Putamen (tissue), 1 donor: ENCODE measurements at places on chromosomes 12 and 14.

GRCh38 chr14:59241121-59241520 is 52.7 kb downstream of the DAAM1 start:
- no peak for DNase-seq

GRCh38 chr12:40622246-40622838 is 69.9 kb upstream of the CNTN1 start:
- peak; percentile 23 for DNase-seq

GRCh38 chr14:69803753-69804152 is 6.7 kb upstream of the SLC10A1 start:
- DNase-seq: no peak

DNA sequence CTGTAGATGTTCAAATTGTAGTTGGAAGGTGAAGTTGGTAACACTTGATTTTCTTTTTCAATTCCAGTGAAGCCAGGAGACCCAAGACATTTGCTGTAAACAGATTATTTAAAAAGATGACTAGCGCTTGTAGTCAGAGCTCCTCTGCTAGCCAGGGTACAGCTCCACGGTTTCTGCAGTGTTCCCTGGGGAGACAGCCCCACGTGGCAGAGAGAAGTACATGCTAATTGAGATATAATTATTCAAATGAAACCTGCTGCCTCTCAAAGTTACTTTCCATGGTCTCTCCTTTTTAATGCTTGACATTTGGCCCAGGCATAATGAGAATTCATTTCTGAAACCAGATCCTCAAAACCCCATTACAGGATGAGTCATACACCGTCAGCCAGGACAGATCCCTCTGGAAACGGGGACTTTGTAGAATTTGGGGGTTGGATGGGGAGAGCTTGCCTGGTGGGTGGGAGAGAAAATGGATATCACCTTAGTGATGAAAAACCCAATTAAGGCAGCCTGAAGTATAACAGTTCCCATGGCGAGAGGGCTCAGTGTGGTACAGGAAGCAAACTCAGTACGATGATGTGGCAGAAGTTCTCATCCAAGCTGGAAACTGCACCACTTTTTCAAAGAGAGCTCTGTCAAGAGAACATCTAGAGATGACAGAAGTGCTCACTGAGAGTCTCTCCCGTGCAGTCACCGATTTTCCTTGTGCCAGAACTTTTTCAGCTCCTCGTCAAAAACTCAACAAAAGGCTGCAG is 637.7 kb upstream of the TMEM132C start:
- peak; percentile 37 for DNase-seq

GRCh38 chr12:53057816-53058500 is 8.1 kb downstream of the TNS2 start:
- no peak for DNase-seq

GRCh38 chr14:91585856-91586255 is 75.7 kb upstream of the PPP4R3A start:
- no peak for DNase-seq

DNA sequence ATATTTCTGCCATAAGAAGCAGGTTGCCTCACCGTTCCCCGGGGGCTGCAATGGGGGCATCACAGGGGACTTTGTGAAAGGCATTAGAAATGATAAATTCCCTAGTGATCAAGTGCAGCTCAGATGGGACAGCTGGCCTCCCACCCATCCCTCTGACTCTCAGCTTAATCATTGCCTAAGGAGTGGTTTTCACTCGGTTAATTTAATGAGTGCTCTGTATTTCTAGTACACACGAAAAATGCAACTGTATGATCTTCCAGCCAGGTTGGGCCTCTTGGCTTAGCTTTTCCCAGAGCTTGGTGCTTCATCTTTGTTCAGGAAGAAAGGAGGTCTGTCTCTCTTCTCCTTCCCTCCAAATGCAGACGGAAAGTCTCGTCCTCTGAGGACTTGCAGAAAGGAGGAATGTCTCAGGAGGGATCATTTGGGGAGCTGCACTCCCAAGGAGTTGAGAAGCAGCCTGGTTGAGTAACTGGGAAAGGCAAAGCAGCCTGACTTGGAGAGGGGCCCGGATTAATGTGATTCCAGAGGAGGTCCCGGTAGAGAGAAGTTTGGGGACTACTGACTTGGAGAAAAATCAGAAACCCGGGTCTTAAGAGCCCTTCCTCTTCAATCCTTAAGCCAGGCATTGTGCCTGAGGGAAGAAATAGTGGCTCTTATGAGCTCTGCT is 7.2 kb downstream of the CD9 start:
- no peak for DNase-seq

DNA sequence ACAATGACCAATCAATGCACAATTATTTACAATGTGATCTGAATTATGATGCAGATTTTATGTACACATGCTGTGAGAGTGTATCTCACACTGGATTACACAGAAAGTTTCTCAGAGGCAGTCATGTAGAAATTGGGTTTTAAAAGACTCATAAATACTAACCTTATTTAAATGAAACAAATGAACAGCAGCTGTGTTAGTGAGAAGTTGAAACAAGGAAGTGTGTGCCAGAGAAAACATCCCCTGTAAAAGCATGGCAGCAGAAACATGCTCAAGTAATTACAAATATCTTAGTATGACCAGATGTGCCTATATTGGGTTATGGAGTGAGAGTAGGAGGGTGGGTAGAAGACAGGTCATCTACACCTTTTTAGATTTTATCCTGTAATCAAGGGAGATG is 723.7 kb downstream of the C12orf50 start:
- DNase-seq: no peak

DNA sequence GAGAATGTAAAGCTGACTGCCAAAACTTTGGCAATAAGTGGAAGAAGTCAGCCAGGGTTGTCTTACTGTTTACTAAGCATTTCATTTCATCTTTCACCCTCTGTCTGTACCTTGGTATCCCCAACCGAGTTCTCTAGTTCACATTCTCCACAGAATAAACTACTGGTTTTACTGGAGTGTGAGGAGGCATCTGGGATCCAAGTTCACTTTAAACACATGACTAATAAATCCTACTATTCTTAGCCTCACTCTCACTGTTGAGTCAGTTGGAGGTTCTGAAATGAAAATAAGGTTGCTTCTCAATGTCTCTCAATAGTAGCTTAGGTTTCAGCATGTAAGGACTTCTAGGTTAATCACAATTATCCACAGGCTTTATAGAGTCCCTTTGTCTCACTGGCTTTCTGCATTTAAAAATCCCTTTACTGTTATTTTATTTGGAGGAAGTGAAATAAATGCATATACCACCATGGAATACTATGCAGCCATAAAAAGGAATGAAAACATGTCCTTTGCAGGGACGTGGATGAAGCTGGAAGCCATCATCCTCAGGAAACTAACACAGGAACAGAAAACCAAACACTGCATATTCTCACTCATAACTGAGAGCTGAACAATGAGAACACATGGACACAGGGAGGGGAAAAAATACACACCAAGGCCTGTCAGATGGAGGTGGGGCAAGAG is 95.8 kb downstream of the EPS8 start:
- DNase-seq: no peak

- no peak for DNase-seq
These were observed 2.7 kb downstream of the CIROP start for GRCh38 chr14:23101986-23102625.

DNA sequence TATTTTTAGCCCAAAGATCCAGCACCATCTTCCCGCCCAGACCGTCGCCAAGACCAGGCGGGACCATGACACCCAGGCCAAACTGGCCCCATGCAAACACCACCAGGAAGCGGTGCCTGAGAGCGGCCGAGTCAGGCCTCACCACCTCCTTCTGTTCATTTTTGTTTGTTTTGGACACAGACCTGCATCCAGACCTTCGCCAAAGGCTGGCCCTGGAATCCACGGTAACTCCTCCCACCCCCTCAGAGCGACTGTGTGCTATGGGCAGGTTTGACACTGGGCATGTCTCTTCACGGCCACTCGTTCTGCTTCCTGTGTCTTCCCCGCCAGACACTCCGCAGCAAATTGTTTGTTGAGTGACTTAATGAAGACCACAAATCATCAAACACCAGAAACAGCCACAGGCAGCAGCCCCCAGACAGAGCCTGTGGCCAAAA is 47.1 kb downstream of the NCOR2 start:
- no peak for DNase-seq

DNA sequence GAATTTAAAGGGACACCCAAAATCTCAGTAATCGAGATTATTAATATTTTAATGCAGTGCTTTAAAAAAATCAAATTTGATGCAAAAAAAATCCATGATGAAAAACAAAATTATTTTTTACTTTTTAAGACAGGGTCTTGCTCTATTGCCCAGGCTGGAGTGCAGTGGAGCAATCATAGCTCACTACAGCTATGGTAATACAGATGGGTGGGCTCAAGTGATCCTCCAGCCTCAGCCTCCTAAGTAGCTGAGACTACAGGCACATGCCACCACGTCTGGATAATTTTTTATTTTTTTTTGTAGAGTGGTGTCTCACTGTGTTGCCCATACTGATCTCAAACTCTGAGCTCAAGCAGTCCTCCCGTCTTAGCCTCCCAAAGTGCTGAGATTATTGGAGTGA is 62.9 kb downstream of the TRAF3 start:
- no peak for DNase-seq
